ENCODE measurements at places on chromosomes 4 and X.

DNA sequence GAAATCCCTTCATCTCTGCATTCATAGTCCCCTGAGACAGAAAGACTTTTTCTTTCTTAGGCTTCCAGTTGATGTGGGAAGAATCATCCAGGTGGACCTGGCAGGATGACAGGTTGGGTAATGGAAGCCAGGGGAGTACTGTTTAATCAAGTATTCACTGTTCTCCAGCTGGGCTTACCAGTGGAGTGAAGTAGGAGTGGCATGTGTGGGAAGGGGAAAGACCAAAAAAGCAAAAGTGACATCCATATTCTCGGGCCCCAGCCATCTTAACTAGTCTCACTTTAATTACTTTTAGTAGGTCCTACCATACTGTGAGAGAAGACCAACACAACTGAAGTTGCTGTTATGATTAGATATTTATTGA lies 18.5 kb downstream of the VSIG4 start:
- no peak for DNase-seq

GRCh38 chrX:29067351-29067750 lies 480.1 kb downstream of the IL1RAPL1 start:
- no peak for DNase-seq

DNA sequence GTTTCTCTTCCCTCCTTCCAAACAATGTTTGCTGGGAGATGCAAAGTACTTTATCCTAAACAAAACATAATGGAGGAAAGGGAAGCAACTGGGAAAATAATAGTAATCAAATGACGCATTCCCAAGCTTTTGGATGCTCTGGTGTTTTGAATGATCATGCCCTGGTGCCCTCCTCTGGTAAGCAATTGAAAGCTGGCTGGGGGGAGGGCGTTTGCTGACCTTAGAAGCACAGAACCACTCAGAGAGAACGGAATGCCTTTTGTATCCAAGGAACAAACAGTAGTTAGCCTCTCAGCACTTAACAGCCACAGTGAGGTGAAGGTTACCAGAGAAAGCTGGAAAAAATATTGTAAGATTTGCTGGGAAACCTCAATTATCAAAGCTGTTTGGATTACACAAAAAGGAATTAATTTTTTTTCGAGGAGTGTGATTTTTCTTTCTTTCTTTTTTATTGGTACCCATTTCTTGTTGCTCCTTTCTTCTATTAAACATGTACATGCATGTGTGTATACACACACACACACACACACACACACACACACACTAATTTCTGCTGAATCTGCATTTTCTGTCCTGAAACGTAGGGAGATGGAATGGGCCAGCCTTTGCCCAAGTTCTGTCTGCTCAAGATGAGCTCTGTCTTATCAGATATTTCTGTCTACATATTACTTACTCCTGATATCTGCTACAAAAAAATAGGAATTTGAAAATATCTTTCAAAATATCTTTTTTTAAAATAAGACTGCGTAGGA lies 155.8 kb upstream of the IGFBP7 start:
- DNase-seq = peak; percentile 47

- no peak for DNase-seq
Measured at GRCh38 chr4:108080747-108081146, 88.0 kb downstream of the LEF1 start.

GRCh38 chr4:114252499-114252898 lies 273.1 kb upstream of the ARSJ start:
- DNase-seq = no peak

- DNase-seq = peak; percentile 71
Measured at GRCh38 chr4:73978886-73979285, 2.9 kb downstream of the PF4 start.

DNA sequence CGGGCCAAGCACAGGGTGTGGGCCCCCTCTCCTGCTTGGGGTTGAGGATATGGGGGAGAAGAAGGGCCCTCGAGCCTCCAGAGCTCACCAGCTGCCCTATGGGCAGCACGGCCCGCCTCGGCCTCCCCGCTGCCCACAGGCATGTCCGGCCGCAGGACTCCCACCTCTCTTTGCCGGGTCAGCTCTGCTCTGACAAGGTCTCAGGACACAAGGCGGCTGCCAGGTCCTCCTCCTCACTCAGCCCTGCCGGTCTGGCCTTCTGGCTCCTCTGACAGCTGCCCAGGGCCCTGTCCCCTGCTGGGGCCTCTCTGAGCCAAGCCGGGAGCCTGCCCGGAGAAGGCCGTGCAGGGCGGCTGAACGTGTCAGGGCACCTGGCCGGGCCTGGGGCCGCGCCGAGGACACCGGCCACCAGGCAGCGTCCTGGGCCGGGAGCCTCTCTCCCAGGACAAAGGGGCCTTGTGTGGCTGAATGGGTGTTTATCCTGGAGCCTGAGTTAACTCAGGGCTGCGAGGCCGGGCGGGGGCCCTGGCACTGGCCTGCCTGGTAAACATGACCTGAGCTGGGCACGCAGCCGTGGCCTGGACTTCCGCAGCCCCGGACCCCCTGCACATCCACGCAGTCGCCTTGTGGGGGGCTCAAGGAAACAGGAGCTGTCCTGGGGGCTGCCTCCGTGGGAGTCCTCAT lies 25.7 kb downstream of the TACC3 start:
- DNase-seq = no peak

DNA sequence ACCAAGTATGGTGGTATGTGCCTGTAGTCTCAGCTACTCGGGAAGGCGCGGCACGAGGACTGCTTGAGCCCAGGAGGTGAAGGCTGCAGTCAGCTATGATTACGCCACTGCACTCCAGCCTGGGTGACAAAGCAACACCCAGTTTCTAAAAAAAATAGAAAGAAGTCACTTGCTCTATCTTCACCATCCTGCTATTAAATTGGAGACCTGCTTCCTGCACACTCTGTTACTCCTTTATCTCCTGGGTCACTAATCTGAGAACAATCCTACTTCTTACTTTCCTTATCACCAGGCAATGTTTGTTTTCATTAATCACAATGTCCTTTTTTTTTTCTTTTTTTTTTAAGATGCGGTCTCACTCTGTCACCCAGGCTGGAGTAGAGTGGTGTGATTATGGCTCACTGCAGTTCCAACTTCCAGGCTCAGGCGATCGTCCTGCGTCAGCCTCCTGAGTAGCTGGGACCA lies 16.2 kb downstream of the PRKX start:
- no peak for DNase-seq

DNA sequence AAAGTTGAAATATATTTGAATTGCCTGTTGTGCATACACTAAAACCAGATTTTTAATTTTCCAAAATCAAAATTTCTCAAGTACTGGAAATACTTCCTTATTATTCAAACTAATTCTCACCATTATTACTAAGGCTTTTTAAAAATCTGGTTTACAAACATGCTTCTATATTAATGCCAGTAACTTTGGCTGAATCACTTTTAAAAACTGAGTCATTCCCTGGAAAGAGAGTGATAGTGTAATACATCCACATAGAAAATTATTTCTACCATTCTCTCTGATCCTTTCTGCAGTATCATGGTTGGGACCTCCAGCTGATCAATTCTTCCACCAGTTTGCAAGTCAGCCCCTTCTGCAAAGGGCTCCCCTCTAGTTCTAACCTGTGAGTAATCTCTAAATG lies 165.3 kb upstream of the FAM241A start:
- no peak for DNase-seq

- no peak for DNase-seq
Measured at GRCh38 chrX:10554612-10555270, 65.6 kb downstream of the MID1 start.

DNA sequence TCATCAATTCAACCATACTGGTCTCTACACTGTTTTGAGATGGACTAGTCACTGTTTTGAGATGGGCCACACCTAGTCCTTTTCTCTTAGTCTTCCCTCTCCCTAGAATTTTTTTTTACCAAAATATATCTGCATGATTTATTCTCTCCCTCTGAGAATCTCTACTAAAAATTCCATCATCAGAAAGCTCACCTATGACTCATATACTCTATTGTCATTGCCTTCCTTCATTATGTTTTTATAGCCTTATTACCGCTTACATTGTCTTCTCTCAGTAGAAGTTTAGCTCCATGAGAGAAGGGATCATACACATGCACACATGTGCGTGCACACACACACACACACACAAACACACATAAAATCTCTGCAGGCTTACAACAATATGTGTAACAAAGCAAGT lies 303.6 kb downstream of the PCDH10 start:
- DNase-seq = no peak

DNA sequence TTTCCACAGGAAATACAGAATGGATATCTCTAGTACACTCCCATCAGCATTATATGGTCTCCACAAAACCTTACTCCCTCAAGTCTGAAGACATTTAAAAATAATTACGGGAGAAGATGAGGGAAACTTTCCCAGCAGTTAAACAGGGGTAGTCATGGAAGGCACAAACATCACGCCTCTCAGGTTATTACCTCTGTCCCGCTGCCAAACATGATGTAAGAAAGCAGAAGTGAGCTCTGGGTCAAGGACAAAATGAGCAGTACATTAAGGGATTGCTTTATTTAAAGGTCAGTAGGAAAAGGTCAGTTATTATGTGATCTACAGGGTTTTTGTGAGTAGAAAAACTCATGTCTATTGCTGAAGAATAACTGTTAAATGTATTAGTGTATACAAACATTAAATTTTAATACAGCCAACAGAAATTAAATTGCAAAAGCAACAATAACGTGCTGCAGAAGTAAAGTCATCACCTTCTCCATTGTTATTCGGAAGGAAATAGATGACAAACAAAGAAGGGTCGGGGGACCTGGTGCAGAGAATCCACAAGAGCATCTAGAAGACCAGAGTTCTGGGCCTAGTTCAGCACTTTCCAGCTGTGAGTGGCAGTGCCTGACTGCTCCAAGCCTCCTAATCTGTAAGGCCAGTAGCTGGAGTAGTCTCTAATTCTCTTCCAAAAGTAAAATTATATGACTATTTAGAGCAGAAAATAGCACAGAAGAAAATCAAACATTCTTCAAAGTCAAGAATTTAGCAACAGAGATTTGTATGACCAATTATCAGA lies 171.2 kb downstream of the PPP3CA start:
- DNase-seq = no peak

- DNase-seq = no peak
Measured at GRCh38 chrX:136063340-136064079, 78.3 kb downstream of the SLC9A6 start.

GRCh38 chr4:188680004-188680666 lies 540.9 kb downstream of the TRIML1 start:
- DNase-seq = no peak

DNA sequence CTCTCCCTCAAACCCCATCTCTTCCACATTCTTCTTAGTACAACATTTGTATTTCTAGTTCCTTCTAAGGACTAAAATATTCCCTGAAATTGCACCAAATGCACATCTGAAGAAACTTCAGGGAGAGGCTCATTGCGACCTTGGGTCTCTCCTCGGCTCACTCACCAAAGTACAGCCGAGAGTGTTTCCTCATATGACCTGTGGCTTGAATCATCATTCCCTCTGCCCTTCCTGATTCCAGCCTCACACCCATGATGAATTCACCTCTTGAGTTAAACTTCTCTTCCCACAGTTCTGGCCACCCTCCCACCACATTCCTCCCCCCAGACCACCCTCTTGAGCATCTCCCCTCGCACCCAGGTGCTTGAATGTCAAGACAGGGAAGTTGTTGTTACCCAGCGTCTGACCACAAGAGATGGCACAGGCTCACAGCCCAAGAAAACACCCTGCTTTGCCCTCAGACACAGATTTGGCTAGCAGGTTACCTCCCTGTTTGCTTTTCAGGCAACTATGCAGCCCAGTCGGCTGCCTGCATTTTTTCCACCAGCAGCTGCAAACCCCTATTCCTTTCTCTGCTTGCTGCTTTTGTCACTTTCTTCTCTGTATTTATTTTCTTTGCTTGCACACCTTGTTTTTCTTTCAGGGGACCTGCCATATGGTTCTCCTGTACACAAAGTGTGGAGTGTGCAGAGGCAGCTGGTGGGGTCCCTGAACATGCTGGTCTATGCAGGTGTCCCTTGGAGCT lies 214.8 kb downstream of the SPATA18 start:
- no peak for DNase-seq

- DNase-seq = no peak
Measured at GRCh38 chr4:125780164-125780563, 465.4 kb downstream of the FAT4 start.

GRCh38 chrX:18578546-18578945 lies 93.4 kb downstream of the RS1 start:
- DNase-seq = no peak

- DNase-seq = no peak
Measured at GRCh38 chr4:82403725-82404124, 26.5 kb downstream of the HNRNPDL start.
